ENCODE measurements at places on chromosomes 3 and 15.

- DNase-seq, result no peak
Observed at GRCh38 chr3:195708626-195709481, 11.9 kb upstream of the MUC20 start.

GRCh38 chr3:29618395-29619282 lies 337.8 kb downstream of the RBMS3 start:
- no peak for DNase-seq

DNA sequence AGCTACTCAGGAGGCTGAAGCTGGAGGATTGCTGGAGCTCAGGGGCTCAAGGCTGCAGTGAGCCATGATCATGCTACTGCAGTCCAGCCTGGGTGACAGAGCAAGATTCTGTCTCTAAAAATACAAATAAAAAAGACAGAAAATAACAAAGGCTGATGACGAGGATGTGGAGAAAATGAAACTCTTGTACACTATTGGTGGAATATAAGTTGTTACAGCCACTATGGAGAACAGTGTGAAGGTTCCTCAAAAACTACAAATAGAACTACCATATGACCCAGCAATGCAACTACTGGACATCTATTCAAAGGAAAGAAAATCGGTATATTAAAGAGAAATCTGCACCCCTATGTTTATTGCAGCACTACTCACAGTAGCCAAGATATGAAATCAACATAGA lies 526.7 kb upstream of the NAALADL2 start:
- no peak for DNase-seq

DNA sequence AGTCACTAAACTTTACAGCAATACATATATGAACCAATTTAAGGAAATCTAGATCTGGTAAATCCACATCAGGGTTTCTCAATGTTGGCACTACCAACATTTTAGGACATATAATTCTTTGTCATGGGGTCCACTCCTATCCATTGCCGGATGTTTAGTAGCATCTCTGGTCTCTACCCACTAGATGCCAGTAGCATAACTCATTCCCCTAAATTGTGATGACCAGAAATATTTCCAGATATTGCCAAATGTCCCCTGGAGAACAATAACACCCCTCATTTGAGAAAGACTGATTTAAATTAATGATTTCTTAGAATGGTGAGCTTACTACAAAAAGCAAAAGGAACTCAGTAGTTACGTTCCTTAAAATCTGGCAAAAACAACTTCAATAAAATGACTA lies 23.1 kb upstream of the ANKRD28 start:
- DNase-seq, result no peak

DNA sequence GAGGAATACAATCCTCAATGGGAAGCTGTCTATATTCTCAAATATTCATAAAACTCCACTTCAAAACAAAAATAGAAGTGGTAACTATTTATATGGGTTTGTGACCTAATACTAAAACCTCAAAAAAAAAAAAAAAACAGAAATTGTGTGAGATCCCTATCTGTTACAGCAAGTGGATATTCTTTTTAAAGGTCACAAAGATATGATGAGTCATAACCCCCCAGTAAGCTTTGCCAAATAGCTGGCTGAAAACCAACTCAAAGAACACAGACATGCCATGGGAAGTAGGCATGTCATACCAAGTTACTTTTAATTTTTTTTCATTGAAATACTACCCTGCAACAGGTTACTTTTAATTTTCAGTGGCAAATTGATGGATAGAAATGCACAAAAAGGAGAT lies 62.5 kb downstream of the CBLB start:
- peak; percentile 22 for DNase-seq

- peak; percentile 77 for DNase-seq
Observed at GRCh38 chr3:45210308-45211041, 15.6 kb downstream of the TMEM158 start.

DNA sequence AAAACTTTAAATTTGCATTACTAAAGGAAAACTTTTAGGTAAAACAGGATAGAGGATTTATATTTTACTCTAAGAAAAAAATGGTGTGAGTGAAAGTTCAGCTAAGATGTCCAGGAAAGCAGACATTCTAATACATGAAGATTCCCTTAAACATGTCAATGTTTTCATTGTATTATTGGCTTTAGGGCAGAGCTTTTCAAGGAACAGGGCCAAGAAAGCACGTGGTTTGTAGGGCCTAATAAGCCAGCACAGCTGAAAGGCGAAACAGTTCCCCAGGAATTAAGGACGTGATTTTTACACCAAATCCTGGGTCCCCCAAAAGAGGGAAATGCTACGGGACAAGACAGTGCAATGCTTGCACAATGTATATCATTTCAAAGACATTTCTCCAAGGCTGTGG lies 48.6 kb upstream of the MKRN3 start:
- DNase-seq, result no peak

DNA sequence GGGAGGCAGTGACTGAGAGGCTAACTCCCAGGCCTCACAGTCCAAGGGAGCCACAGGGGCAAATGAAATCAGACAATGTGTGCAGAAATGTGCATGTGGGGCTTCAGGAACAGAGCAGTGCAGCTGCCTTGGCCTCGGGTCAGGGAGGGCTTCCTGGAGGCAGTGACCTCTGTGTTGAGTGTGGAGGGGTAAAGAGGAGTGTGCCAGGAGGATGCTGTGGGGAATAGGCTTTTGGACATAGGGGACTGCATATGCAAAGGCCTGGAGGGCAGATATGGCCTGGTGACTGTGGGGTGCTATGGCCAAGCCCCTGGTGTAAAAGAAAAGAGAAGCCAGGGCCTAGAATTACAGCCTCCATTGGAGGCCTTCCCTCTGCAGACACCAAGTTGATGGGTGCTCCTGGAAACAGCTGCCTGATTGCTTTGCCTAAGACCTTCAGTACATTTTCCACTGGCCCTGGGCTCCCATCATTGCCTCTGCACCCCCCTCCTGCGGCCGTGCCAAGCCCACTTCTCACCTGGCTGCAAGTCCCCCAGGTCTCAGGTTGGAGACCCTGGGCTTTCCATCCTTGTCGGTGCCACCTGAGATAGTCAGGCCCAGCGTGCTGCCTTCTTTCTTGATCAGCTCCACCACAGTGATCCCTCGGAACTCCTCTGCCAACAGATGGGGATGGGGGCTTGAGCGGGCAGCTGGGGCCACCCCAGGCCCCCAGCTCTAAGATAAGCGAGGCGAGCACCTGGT lies 15.1 kb downstream of the GRIP2 start:
- peak; percentile 50 for DNase-seq

DNA sequence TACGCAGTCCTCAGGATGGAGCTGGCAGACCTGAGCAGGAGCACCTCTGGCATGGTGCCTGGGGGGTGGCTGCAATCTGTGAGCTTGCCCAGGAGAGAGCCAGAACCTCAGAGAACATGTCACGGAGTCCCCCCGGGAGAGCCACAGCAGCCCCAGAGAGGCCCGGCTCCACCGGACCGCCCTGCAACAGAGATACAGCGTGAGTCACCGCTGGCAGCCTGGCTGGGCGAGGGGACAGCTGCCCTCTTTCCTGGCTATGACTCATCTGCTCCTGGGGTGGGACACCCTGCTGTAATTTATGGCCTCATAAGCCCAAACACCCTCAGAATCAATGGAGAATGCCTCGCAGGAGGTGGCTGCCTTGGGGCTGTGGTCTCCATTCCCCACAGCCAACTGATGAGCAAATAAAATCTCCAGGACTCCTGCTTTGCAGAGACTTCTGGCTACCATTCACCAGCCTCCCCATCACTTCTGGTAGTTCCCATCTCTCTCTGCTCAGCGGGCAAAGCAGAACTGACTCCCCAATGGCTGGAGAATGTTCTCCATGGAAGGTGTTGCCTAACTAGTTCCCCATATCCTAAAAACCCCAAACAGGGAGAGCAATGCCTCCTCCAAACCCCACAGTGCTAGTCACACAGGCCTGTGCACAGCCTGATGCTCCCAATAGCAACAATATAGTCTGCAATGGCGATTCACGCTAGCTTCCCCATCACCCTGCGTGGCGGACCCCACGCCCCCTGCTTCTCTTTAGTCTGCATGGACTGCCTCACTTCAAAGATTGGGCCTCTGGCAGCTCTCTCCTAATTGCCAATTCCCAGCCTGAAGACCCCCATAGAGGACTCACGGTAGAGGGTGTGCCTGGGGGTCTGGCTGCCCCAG lies 21.6 kb downstream of the ACSBG1 start:
- DNase-seq, result peak; percentile 61

- no peak for DNase-seq
Observed at GRCh38 chr15:69478259-69478781, 25.7 kb downstream of the RPLP1 start.

GRCh38 chr15:61379005-61379404 lies 149.9 kb upstream of the RORA start:
- DNase-seq, result no peak

DNA sequence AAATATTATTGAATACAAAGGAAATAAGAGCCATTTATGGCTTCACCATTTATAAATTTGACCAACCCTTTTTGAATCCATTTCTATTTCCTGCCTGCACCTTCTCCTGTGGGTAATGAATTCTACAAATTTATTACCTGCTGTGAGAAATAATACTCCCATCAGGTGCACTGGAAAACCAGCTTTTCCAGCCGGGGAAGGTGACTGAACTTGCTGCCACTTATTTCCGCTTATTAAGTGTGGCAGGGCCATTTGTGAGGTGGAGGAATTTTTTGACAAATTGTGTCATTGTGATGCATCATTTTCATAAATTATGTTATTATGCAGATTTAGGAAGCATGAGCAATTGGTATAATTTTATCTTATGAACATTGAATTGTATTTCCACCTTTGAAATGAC lies 151.1 kb downstream of the SQOR start:
- no peak for DNase-seq

DNA sequence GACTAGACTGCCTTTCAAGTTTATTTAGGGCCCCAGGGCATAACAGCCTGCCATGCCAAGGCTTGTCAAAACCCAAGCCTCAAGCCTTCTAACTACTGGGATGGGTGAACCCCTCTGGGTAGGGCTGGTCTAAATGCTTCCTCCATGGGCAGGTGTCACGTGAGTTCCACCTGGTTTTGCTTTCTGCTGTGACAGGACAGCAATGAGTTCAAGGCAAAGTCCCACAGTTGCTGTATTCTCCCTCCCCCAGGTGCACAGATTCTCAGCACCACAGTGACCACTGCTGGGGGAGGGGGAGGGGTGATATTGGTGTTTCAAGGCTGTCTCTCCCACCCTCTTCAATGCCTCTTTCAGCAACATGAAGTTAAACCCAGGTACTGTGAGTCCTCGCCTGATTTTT lies 46.9 kb upstream of the UBE2Q2 start:
- DNase-seq, result no peak

GRCh38 chr15:100878648-100879047 lies 983 bp upstream of the ALDH1A3 start:
- DNase-seq, result no peak

GRCh38 chr3:144463911-144464310 lies 492.3 kb downstream of the DIPK2A start:
- no peak for DNase-seq

GRCh38 chr15:101264011-101264410 lies 12.2 kb upstream of the CHSY1 start:
- no peak for DNase-seq

- no peak for DNase-seq
Observed at GRCh38 chr15:35928847-35929246, 382.9 kb upstream of the DPH6 start.

GRCh38 chr3:101146946-101147345 lies 153.7 kb upstream of the ABI3BP start:
- no peak for DNase-seq

DNA sequence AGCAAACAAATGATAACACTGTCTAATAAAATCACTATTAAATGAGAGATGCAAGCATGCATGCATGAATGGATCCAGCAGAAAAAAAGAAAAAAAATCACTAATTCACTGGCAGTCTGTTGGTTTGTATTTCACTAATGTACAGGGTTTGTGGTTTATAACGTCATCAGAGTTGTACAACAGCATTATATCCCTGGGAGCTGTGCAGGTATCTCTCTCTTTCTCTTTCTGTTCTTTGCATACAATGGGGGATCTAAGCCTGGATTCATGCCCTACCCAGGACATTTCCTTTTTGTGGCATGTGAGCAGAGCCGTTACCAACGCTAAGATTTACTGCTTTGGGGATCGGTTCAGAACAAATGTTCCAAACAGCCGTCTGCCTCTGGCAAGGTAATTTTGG lies 229.5 kb downstream of the SOX2 start:
- DNase-seq, result no peak

DNA sequence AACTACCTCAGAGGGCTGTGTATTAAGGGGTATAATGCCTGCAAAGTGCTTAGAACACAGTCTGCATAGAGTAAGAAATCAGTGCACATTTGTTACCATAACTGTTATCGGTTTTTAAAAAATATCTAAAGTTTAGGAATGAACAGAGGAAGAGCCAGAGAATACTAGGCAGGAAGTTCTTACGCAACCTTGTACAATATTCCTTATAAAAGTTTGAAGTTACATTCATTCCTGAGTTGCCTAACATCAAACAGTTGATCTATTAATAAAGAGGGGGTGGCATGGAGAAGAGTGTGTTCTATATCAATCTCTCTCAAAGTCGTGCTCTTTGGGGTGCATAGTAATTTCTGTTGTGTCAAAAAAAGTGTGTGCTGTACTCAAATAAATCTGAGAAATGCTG lies 22.0 kb upstream of the PHLDB2 start:
- no peak for DNase-seq

- DNase-seq, result no peak
Observed at GRCh38 chr3:69403454-69403853, 17.6 kb upstream of the FRMD4B start.

DNA sequence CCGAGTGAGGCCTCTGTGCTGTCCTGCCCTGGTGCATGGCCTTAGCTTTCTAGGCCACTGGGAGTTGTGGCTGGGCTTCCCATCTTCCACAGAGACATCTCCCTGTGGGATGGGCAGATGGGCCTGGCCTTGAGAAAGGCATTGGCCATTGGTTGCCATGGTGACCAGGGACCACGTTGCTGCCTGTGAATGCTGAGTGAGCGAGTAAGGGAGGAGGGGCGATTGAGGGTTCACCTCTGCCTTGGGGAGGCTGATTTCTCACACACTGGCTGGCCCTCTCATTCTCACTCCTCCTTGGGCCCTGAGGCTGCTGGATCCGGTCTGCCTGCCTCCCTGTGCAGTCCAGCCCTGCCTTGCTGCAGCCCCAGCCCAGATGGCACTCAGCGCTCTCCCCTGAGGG lies 26.4 kb upstream of the DOCK3 start:
- no peak for DNase-seq

GRCh38 chr3:54146506-54147239 lies 24.3 kb downstream of the CACNA2D3 start:
- peak; percentile 37 for DNase-seq

DNA sequence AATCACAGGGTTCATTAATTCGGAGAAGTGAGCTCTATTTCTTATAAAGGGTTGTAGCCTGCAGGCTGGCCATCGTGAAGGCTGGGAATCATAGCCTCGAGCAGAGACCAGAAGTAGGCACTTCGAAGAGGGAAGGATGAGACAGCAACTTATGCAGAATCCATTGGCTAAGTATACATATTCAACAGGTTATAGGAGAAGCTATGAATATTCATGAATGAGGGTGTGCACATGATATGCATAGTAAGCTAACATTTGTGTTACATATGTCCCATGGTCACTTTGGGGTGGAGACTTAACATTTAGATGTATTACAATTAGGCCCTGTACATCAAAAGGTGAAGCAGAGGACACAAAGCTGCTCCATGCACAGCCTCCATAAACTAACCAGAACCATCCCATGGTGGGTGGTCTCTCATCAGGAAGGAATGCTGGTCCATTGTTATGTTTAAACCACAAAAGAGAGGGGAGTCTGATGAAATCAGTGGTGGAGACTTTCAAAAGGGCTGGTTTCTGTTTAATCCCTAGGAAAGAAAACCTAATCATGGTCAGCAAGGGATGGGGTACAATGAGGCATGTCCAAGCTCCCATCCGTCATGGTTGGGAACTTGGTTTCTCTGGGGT lies 80.8 kb upstream of the FHIT start:
- DNase-seq, result no peak

Measured in heart left ventricle (tissue), 16 donors.